Activated effector memory CD4-positive, alpha-beta T cell treated with Interleukin-2 at 50 U/mL for 16 hours (primary cell): ENCODE measurements at places on chromosomes 3 and 15.

DNA sequence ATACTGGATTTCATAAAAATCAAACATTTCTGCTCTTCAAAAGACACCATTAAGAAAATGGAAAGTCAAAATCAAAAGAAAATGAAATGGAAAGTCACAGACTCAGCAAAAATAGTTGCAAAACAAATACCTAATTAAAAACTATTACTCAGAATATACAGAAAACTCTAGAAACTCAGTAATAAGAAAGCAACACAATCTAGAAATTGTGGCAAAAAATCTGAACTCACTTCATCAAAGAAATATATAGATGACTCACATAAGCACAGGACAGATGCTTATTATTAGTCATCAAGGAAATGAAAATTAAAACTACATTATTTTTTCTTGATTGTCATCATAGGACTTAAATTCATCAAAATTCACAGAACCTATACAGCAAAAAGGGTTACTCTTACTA is 430.0 kb downstream of the SHQ1 start:
- DNase-seq = no peak

DNA sequence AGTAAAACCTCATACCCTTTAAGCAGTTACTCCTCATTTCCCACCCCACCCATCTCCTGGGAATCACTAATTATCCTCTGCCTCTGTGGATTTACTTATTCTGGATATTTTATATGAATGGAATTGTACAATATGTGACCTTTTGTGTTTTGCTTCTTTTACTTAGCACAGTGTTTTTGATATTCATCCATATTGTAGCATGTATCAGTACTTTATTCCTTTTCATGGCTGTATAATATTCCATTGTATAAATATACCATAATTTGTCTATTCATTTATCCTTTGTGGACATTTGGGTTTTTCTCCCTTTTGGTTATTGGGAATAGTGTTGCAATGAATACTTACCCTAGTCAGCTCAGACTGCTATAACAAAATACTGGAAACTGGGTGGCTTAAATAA is 39.2 kb downstream of the SH3GL3 start:
- no peak for DNase-seq

DNA sequence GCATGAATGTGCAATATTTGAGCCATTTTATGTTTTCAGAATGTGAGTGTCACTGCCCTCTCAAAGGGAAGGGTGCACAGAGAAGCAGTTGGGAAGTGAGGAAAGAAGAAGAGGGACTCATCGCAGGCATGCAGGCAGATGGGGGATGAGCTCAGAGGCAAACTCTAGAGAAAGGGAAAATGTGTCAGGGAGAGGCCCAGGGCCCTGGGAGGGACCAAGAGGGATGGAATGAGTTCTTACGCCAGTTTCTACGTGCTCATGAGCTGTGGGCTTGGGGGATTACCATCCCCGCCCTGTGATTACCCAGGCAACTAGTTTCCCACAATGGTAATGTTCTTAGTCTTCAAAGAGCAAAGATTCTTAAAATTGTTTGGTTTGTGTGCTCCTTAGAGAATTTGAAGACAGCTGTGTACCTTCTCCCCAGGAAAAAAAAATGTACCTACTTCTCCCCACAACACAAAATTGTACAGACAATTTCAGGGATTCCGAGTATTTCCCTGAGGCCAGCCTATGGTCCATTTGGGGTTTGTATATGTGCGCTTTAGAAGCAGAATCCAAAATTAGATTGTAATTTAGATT is 17.8 kb downstream of the GCSAM start:
- no peak for DNase-seq

- no peak for DNase-seq
These were observed 120.5 kb downstream of the GREM1 start for GRCh38 chr15:32838338-32838737.

DNA sequence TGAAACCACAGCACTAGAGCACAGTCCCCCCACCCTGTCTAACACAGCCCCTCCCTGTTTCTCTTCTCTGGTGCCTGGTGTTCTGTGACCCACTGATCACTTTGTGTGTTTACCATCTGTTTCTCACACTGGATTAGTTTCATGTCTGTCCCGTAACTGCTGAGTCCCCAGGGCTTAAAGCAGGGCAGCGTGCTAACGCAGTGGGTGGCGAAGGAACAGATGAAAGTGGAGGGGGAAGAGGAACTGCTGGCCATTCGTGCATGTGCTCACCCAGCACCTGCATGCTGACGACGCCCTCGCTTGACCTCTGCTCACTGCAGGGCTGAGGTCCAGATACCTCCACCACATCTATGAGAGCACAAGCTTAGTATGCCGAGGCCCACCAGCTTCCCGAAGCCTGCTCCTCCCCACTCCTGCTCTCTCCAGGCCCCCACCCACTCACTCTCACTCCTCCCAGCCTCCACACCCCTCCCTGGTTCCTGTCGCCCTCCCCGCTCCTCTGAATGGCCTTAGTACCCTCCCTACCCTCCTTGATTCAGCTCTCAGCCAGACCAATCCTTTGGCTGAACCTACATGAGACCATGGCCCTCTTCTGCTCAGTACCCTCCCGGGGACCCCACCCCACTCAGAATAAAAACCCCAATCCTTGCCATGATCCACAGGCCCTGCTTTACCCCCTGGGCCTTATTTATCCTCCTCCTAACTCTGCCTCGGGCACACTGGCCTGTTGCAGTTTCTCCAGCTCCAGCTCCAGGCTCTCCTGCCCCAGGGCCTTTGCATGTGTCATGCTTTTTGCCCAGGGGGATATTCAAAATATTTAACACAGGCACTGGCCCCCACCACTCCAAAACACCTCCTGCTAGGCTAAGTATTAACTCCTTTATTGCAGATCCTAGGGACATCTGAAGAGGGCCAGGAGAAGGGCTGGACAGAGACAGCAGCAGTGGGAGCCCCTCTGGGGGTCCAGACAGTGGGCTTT is 15.1 kb upstream of the IQSEC1 start:
- DNase-seq = no peak

- DNase-seq = no peak
These were observed 307.6 kb upstream of the LRRFIP2 start for GRCh38 chr3:37481982-37482381.

GRCh38 chr3:144384241-144384979 is 412.8 kb downstream of the DIPK2A start:
- DNase-seq = no peak

GRCh38 chr15:37929238-37929637 is 5.2 kb upstream of the TMCO5A start:
- DNase-seq = no peak

- no peak for DNase-seq
These were observed 52.2 kb upstream of the PTX3 start for GRCh38 chr3:157384491-157384890.

DNA sequence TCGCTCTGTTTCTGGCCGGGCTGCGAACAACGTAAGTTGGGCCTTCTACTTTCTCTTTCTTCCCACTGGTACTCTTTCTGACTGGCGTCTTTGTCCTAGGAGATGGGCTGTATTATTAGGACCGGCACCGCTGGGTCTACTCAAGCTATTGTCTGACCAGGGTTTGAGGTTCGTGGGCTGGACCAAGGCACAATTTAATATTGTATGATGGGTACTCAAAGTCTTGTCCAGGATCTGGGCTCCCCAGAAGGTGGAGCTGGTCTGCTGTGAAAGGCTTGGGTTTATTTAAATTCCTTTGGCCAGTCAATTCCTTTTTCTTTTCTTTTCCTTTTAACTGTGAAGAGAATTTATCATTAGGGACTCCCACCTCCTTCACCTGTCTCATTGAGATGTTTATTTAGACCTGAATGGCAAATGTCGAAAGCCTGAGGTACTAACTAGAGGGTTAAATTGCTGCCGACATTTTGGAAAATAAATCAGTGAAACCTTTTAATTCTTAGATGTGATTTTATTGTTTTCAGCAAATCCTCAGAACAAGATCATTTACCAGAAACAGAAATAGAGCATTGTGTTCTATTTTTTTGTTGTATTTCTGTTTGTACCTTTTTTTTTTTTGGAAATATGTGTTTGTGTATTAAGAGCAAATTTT is 410 bp downstream of the LRRC49 start:
- no peak for DNase-seq

GRCh38 chr3:182117583-182117982 is 405.9 kb downstream of the SOX2 start:
- no peak for DNase-seq

- DNase-seq = no peak
These were observed 91.8 kb upstream of the ALCAM start for GRCh38 chr3:105274958-105275357.

GRCh38 chr3:138078901-138079344 is 36.5 kb downstream of the DZIP1L start:
- DNase-seq = no peak

GRCh38 chr15:31100738-31101137 is 787 bp downstream of the TRPM1 start:
- no peak for DNase-seq

DNA sequence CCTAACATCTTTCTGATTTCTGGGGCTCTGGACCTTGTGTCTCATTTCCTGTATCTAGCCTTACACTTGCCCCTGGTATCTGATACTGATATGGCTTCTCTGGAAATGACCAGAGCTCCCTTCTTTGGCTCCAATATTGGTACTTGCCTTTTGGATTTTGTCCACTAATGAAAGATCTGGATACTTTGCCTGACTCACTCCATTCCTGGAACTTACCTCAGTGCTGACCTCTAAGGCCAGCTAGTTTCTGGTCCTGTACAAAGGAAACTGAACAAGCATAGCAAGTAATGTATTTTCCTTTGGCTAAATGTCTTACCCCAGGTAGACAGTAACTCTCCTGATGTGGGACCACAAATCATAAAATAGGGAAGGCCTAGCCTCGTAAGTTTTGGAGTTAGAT is 93.8 kb upstream of the SLC4A7 start:
- DNase-seq = no peak

GRCh38 chr3:55484801-55485791 is 2.0 kb downstream of the WNT5A start:
- no peak for DNase-seq

GRCh38 chr3:122975163-122975923 is 52.2 kb downstream of the SEMA5B start:
- no peak for DNase-seq

DNA sequence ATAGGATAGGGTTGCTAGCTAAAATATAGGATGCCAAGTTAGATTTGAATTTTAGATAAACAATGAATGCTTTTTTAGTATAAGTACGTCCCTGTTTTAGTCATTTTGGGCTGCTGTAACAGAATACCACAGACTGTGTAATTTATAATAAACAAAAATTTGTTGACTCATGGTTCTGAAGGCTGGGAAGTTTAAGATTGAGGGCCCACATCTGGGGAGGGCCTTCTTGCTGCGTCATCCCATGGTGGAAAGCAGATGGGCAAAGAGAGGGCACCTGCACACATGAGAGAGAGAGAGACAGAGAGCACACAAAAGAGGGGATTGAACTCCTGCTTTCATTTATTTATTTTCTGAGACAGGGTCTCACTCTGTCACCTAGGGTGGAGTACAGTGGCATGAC is 246.5 kb downstream of the EPHB1 start:
- no peak for DNase-seq

DNA sequence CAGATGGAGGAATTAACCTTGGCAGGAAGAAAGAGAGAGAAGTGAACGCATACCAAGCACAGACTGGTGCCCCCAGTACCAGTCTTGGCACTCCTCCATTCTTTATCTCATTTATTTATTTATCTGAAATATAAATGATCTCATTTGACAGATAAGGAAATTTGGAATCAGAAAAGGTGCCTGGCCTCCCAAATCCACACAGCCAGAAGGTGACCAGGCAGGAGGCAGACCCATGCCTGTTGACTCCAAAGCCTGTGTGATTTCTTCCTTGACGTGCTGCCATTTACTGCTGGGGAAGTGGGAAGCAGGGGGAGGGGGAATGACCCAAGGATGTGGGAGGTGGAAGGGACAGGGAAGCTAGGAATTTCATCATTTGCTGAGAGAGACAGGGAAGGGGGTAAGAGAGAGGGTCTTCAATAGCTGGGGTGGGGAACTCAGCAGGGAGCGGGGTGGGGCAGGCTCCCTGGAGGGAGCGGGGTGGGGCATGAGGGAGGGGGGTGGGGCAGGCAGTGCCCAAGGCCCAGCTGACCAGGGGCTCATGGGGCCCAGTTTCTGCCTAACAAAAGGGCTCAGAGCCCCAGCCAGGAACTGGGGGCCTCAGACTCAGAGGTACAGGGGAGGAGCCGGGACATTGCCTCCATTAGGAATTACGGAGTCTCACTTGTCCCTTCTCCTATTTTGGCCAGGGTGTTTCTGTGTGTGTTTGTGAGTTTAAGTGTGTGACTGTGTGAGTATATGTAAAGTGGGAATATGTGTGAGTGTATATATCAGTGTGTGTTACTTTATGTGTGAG is 63.0 kb downstream of the MINAR1 start:
- no peak for DNase-seq

DNA sequence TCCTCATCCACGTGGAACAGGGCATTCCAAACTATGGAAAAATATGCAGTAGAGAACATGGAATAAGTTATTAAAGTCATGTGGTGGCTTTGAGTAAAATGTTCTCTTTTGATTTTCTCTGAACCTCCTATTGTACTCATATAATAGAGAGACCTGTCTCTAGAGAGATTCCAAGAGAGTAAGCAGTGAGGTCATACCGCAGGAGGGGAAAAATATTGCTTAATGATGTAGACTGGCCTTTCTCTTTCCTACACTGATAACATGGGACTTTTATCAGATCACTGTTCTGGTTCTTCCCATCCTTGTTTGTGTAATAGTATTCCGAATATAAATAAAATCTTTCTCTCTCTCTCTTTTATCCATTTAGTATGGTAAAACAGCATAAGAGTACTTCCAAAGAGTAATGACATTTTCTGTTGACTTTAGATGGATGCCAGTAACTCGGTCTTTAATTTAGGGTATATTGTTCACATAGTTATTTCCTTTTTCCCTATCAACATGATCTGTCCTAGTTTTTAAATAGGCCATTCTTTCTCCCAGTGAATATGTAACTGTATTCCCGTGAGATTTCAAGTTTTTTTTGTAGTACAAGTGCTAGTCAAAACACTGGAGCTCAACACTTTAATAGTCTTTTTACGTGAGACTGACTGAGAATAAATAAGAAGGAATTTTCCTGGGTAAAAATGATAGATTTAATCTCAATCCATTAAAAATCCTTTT is 814.0 kb upstream of the LMCD1 start:
- DNase-seq = no peak

- DNase-seq = no peak
These were observed 26.9 kb downstream of the CYP19A1 start for GRCh38 chr15:51311510-51311909.

DNA sequence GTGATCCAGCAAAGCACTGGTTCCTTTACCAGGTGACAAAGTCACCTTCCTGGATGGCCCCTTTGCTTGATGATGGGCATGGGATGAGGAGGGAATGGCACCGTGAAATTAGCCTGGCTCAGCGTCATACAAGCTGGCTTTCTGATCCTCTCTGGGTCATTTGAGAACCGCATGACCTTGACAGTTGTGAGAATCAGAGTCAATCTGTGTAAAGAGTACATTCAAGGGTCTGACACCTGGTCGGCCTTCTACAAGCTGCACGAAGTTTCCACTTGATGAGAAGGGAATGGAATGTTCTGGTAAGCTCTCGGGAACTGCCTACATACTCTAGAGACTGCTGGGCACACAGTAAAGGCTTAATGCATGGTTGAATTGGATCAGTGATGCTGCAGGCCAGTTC is 319.8 kb upstream of the TLE3 start:
- no peak for DNase-seq
